T-helper 1 cell (primary cell): ENCODE measurements at places on chromosomes 5 and 9.
A peak's percentile ranks its signal among the peaks of the same experiment; 100 is the strongest.

DNA sequence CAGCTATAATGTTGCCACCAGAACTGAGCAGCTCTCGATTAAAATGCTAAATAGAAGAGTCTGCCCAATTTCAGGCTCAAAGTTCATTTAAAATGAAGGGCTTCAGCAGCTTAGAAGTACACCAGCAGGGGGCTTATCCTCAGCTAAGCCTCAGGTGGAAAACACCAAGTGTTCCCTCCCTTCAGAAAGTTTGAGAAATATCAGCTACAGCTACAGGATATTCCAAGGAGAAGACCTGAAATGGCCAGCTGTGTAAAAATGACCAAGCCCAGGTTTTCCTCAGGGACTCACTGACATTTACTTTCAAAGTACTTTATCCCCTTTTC lies 395.4 kb downstream of the DTWD2 start:
- DNase-seq, result no peak

DNA sequence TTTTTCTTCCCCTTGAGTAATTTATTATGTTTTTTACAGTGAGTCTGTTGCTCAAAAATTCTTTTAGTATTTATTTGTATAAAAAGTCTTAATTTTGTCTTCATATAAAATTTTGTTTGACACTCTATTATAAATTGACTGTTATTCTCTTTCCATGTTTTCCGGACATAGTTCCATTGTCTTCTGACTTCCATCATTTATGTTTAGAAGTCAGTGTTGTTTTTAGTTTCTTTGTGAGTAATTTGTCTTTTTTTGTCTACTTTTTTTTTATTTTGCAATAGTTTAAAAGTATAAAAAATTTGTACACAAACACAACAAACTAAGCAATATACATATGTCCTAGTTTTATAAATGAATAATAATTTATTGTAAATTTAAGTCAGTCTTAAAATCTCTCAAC lies 25.7 kb upstream of the SPDL1 start:
- no peak for DNase-seq

DNA sequence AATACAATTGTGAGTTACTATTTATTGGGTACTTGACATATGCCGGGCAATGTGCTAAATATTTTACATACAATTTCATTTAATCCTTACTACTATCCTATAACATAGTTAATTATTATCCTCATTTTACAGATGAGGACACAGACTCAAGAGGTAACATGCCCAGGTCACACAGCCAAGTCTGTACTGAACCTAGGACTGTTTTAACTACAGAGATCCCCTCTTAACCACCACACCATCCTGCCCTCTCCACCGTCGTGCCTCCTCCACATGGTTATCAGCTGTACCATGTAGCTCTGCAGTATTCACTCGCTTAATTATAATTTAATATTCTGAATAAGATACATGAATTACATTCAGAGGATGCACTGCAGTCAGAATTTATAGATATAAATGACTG lies 5.3 kb downstream of the RAB14 start:
- no peak for DNase-seq

DNA sequence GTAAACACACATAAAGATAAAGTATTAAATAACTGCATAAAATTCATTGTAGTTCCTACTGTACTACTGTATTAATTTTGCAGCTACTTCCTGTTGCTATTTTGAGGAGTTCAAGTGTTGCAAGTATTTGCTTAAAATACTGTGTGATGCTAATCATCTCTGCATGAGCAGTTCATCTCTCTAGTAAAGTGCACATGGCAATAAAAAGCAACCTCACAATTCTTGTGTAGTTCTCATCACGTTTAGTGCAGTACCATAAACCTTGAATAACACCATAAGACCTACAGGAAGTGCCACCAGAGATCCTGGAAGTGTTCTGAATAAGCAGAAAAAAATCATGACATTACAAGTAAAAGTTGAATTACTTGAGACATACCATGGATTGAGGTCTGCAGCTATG lies 34.6 kb downstream of the CPLANE1 start:
- peak; percentile 29 for DNase-seq
